ENCODE measurements at places on chromosomes 6 and 20.
A peak's percentile ranks its signal among the peaks of the same experiment; 100 is the strongest.

DNA sequence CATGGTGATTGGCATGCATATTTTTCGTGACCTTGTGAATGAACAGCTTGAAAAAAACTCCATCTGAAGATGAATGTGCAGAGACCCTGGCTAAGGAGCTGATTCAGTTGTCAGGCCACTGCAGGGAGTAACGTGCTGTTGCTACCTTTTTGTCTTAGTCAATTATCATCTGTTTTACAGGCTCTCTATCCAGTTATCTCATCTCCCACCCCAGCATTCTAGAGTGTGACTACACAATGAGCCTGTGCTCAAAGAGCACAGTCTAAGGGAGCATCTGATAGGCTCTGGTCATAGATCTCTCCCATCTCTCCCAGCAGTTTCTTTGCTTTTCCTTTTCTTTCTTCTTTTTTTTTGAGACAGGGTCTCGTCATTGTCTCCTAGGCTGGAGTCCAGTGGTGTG is 45.5 kb downstream of the NDRG3 start:
- DNase-seq = no peak

- no peak for DNase-seq
Measured at GRCh38 chr6:106156863-106157262, 70.7 kb downstream of the PRDM1 start.

DNA sequence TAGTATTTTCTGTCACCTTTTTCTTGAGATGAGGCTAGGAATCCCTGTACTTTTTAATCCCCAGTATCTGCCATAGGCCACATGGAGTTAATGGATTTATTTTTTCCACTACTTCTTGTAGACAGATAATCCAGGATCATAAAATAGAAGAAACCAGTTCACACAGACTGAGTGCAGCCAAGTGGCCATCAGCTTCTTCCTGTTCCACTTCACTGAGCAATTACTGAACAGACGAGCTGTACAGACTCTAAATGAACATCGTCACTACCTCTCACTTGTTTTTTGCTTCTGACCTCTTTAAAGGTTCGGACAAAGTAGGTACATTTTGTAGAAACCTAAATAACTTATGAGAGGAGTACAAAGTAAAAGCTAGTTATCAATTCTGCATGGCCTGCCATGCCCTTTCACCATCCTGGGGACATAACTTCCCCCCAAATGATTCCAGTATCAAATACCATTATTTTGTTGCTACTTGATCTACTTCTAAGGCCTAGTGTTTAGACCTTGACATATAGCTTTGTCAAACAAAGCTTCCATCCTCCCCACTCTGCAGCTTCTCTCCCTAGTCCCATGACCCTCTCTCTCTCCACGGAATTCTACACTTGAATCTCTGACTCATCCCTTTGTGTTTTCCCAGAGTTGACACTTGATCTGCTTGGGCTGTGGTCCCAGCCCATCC is 34.4 kb upstream of the ARHGAP18 start:
- DNase-seq = peak; percentile 62

- DNase-seq = no peak
Measured at GRCh38 chr6:123702943-123703342, 66.2 kb upstream of the TRDN start.

DNA sequence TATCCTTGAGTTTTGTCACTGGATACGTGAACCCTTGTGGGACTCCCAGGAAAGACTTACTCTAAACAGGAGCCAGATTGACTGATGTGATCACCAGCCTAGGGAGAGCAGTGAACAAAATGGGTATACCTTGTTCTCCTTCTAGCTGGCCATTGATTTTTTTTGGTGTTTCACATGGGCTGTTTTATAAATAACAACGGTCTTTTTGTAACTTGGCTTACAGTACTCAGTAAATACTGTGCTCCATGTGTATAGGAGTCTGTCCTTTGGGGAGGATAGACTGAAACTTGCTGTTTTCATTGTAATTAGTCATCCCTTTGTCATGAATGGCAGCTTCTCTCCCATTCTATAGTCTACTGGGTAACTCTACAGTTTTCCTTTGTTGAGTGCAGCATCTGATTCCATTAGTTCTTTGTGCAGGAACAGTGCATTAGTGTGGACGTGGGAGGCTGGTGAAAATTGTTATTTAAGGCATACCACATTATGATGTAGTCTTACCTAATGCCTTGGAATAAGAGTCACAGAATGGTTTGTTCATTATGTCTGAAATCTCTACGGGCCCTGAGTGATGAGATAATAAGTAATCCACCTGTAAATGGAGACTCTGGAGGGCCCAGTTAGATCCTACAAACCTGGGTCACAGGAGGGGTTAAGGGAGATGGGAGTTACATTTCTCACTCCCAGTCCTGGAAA is 89.5 kb downstream of the TIAM2 start:
- DNase-seq = no peak

DNA sequence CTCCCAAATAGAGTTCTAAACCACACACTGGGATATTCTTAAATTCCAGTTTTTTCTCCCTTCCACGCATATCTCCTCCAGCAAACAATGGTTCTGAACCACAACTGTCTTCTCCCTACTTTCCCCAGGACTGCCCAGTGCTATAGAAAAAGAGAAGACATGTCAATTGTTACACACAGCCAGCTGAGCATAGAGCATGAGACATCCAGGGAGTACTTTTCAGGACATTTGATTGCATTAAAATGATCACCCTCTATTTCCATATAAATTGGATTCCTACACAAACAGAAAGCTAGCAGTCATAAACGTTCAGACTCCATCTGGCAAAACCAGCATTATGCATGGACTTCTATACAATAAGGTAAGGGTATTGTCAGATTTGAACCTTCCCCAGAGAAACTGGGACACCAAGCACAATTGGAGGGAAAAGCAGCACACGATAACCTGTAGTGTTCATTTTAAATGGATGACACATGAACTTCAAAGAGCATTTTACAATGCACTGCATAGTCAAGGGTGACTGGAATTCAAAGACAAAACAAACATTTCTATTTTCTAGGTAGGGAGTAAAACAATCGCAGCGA is 93.1 kb upstream of the HEY2 start:
- DNase-seq = no peak

DNA sequence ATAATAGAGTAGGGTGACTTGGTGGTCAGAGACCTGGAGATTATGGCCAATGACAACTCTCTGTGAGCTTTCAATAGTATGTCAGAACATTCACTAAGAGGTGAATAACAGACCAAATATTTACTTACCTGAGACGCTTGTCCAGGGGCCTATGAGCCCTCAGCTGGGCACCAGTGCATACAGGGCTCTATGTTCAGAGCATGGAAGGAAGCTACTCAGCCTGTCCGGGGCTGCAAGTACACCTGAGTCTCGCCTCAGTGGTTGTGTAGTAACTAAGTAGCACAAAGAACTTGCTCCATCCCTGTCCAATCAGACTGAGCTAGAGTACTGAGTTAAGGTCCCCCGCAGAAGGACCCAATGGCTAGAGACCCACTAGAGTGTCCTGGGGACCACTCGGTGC is 11.6 kb upstream of the SCGN start:
- no peak for DNase-seq

- no peak for DNase-seq
Measured at GRCh38 chr6:5337573-5337972, 76.3 kb downstream of the FARS2 start.

DNA sequence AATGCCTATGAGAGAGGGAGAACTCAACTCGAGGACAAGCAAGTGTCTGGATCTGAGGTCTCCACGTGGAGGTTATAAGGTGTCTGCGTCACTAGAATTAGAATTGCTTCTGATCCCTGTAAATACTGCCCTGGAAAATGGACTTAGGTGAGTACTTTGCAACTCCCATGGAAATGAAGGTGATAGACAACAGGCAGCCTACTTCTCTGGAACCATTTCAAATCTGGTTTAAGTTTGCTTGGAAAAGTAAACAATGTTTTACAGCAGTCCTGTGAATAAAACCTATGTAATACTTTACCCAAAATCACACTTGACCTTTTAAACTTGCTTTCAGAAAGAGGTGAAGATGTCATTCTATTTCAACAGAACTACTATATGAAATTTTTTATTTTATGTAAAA is 70.1 kb upstream of the TENT5A start:
- DNase-seq = no peak

GRCh38 chr6:145620088-145620487 is 115.2 kb downstream of the EPM2A start:
- no peak for DNase-seq

- DNase-seq = no peak
Measured at GRCh38 chr20:25459111-25459830, 51.8 kb downstream of the GINS1 start.

- no peak for DNase-seq
Measured at GRCh38 chr6:163962627-163963117, 548.2 kb downstream of the QKI start.

- peak; percentile 47 for DNase-seq
Measured at GRCh38 chr6:110475066-110475653, 1.3 kb downstream of the SLC22A16 start.

- no peak for DNase-seq
Measured at GRCh38 chr20:23640018-23640601, 2.4 kb upstream of the CST3 start.

- DNase-seq = no peak
Measured at GRCh38 chr20:19609642-19610223, 148.3 kb upstream of the RIN2 start.

DNA sequence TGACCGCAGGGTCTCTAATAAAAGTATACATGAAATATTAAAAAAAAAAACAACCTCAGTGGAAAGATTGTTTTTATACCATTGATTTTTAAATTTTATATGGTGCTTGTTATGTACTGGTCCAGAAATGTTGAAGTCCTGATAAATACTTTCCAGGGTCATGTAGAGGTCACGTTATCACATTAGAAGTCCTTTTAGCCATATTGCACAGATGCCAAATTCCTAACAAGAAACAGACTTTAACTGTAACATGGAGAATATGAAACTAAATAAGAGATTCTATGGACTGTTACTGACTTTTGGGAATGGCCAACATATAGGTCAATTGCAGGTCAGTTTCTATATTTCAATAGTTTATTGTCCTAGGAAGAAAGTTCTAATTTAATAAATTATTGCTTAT is 89.0 kb downstream of the ADGRB3 start:
- DNase-seq = peak; percentile 68

DNA sequence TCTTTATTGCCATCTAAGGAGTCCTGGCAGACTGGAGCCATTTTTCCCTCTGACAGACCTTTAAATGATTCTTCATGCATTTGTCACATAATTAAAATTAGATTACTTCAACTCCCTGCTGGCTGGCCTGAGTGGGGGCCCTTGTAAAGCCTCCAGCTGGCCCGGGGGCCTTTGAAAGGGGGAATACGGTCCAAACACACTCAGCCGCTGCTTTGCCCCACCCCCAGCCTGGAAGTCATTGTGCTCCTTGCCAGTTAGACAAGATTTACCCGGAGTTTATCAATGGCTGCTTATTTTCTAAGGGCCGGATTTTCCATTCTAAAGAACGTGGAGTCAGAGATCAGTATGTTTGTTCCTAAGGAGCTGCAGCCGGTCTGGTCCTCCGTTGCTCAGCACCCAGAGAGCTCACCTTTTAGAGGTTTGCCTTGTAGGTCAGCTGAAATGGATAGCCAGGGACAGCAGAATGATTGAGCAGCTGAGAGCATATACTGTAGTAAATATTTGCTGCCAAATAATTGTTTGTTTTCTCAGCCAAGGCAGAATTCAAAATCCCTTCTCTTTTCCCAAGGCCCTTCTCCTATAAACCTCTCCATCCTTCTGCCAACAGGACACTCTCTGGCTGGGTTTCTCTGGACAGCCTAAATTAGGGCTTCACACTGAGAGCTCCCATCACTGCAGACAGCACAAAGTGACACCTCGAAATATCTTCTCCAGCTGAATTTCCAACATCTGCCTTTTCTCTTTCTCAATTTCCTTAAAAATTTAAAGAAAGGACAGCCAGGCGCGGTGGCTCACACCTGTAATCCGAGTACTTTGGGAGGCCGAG is 68.4 kb upstream of the RBM24 start:
- DNase-seq = peak; percentile 90

DNA sequence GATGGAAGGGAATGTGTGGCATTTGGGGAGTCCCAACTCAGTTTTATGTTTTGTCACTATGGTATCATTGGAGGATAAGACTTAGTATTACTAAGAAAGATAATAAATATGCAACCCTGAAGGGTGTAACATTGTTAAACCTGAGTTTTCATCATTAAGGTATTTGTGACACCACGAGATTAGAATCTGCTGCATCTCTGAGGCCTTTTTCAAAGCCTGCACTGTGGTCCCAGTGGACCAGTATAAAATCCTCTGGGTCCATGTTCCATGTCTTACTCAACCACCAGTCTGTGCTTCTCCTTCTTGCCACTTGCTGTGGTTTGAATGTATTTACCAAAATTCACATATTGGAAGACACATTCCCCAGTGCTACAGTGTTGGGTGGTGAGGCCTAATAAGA is 130.6 kb downstream of the TBX18 start:
- no peak for DNase-seq

DNA sequence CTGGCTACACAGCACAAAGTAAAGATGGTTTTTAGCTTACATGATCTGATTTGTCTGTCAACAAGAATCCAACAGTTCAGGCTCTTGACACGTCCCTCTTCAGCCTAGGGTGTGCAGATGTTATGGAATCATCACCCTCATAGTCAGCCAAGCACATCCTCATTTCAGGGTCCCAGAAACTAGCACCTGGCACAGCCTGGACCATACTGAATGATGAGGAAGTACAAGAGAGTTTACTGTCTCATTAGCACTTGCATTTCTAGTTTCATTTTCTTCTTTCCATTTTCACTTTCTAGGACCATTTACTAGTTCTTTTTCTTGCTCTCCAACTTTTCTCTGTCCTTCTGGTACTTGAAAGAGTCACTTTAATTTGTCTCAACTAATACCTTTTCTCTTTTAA is 6.5 kb downstream of the RIPOR2 start:
- DNase-seq = no peak

- peak; percentile 1 for DNase-seq
Measured at GRCh38 chr6:29465801-29466200, 8.8 kb downstream of the OR2H1 start.

DNA sequence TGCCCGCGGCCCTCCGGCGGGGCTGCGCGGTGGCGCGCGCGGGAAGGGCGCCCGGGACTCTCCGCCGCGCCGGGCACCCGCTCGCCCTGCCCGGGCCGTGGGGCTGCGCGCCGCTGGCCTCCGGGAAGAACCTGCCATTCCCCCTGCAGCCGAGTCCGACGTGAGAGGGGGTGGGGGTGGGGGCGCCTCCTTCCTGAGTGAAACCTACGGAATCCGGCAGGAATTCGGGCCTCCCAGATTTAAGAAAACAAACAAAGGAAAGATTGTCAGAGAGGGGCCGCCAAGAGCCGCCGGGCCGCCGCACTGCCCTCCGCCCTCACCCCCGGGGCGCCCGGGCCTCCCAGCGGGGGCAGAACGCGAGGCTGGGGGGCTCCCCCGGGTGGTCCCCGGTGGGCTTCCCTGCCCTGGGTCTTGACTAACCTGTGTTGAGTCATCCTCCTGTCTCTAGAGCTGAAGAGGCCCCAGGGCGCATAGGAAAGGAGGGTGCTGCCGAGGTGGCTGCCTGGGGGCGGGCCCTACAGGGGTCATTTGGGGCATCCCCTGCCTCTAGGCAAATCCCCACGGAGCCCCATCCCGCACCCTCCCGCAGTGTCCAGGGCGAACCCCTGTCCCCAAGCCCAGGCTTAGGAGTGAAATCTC is 42.2 kb upstream of the FOXP4 start:
- peak; percentile 66 for DNase-seq

Data from muscle of back (tissue), 13 donors.